Activated T-helper 2 cell treated with anti-CD3 and anti-CD28 coated beads, Interferon-gamma antibody, Interleukin-2, Interleukin-4, amounts not matched to agents 10 μg/mL and 5 μg/mL and 100 μg/mL, durations not matched to agents 14 hours and 24 hours and 36 hours (primary cell): ENCODE measurements at places on chromosomes 1 and 21. TPM values are rescaled to one million over a fixed set of nuclear protein-coding genes. Genes with fewer than 3 reads are reported as not detected.

DNA sequence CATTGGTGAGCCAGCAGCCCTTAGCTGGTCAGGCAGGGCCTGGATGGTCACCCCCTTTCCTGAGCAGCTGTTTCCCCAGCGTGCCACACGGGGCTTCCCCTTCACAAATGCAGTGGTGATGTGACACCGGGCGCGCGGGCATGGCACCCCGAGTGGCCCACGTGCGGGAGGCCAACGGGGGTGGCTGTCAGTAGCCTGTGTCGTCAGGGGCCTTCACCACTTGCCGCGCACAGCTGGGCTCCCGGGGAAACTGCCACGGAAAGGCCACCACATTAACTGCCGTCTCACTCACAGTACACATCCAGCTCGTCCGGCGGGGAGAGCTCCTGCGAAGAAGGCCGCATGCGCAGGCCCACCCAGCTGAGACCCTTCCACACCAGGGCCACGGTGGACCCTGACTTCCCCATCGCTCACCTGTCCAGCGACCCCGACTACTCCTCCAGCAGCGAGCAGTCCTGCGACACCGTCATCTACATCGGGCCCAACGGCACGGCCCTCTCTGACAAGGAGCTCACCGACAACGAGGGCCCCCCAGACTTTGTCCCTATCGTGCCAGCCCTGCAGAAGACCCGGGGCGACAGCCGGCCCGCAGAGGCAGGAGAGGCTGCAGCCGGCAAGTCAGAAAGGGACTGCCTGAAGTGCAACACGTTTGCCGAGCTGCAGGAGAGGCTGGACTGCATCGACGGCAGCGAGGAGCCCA lies 530.5 kb downstream of the KIF26B start:
- H3K36me3 ChIP-seq = no peaks in the 10 kb centered on the region
- no peaks in the 10 kb centered on the region for H3K27me3 ChIP-seq
- H3K4me3 ChIP-seq = no peak overlapping the region

DNA sequence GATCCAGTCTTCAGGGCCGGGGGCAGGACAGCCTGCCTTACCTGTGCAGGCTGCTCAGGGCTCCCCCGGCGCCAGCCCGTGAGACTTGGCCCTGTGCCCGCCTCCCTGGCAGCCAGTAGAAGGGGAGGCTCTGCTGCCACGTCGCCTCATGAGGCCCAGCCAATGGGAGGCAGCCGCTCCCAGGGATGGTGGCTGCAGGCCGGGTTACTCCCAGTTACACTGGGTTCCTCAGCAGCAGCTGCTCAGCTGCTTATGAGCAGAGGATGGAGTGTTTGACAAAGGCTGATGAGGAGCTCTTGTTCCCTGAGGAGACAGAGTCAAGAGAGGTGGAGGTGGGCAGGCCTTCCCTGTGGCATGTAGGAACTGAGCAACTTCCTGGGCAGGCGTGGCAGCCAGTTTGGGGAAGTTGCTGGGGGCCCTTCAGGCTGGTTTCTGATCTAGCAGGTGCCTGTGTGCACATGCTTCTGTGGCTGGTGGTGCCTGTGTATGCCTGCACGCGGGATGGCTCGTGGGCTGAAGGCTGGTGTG lies 5.5 kb downstream of the MFSD2A start:
- peaks cover 37% of the 10 kb centered on the region for H3K4me1 ChIP-seq
- no peaks in the 10 kb centered on the region for H3K27me3 ChIP-seq
- H3K36me3 ChIP-seq = peaks cover 88% of the 10 kb centered on the region
- H3K27ac ChIP-seq = no peak overlapping the region
- DNase-seq = no peak
- peak overlapping the region; percentile 13 for H3K4me3 ChIP-seq

The LCE1F gene
- not detected in 2 replicates for total RNA-seq

DNA sequence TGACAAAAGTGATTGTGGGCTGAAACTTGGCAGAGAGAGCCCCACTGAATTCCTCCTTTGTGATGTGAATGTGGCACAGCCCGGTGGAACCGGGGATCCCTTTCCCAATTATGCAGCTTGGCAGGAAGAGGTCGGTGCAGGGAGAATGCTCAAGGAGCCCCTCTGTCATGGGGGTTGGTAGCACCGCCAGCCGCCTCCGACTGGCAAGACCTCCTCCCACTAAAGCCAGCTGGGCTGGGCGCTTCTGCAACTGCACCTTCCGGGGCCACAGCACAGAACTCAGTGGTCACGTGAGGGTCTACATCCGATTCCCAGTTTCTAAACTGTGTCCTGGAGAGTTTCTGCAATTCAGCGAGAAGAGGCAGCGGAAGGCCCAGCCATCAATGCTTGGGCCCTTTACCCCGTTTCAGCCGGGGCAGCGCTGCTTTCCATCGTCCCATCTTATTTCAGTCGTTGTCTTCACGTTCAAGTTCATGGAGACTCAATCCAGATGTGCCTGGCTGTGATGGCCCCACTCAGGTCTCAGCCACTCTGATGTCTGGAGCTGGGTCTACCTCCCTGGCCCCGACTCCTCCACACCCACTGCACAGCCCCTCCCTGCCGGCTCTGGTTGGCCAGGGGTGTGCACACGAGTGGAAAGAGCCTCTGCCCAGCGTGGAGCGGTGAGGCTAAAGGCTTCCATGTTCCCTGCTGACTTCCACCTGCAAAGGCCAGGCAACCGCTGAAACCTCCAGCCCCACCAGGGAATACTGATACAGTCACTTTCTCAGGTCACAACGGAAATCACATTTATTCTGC lies 39.8 kb upstream of the FHAD1 start:
- H3K27me3 ChIP-seq = peaks cover 10% of the 10 kb centered on the region
- no peak overlapping the region for H3K27ac ChIP-seq
- H3K4me1 ChIP-seq = no peaks in the 10 kb centered on the region
- no peak for DNase-seq

The BLACAT1 gene
- not detected in 2 replicates for total RNA-seq

GRCh38 chr1:1780598-1781525 lies 2.6 kb upstream of the NADK start:
- no peaks in the 10 kb centered on the region for H3K27me3 ChIP-seq
- H3K36me3 ChIP-seq = peaks cover 17% of the 10 kb centered on the region
- DNase-seq = no peak
- H3K4me3 ChIP-seq = peak overlapping the region; percentile 74
- H3K27ac ChIP-seq = peak overlapping the region; percentile 83

GRCh38 chr1:36204347-36204909 lies 19.8 kb upstream of the THRAP3 start:
- H3K4me1 ChIP-seq = peaks cover 9% of the 10 kb centered on the region
- H3K36me3 ChIP-seq = no peaks in the 10 kb centered on the region
- peaks cover 4% of the 10 kb centered on the region for H3K27me3 ChIP-seq
- DNase-seq = no peak
- H3K27ac ChIP-seq = no peak overlapping the region

The MEX3A gene
- 1.2 and 1.6 TPM in 2 replicates for total RNA-seq

The KRTAP21-2 gene
- not detected in 2 replicates for total RNA-seq

- no peak overlapping the region for H3K27ac ChIP-seq
- H3K36me3 ChIP-seq = peaks cover 19% of the 10 kb centered on the region
- no peak for DNase-seq
- peaks cover 23% of the 10 kb centered on the region for H3K4me1 ChIP-seq
Observed at GRCh38 chr1:206637605-206638004, 2.3 kb downstream of the DYRK3 start.

DNA sequence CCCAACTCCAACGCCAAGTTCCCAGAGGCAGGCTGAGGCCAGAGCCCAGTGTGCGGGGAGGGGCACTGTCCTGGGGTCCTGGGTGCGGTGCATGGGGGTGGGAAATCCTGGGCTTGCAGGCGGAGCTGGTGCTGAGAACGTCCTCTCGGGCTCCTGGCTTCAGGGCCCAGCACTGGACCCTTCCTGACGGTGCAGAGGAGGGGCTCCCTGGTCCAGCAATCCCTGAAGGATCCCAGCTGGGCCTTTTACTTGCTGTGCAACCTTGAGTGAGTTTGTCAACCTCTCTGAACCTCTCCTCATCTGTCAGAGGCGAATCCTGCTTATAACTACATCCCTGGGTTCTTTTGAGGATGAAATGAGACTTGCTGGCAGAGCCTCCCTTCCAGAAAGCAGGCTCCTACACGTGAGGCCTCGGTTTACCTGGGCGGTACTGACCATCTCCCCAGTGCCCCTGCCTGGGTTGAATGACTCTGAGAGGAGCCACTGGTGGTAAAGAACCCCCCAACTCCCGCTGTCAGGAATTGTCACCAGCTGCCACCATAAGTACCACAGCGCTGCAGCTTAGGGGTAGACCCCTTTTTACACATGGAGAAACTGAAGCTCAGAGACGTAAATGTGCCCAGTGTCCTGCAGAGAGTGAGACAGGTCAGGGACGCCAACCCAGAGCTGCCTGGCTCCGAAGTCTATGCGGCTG lies 77.3 kb downstream of the DHRS3 start:
- peaks cover 6% of the 10 kb centered on the region for H3K27me3 ChIP-seq
- H3K4me1 ChIP-seq = peaks cover 10% of the 10 kb centered on the region
- peaks cover 18% of the 10 kb centered on the region for H3K36me3 ChIP-seq
- DNase-seq = no peak
- no peak overlapping the region for H3K4me3 ChIP-seq

DNA sequence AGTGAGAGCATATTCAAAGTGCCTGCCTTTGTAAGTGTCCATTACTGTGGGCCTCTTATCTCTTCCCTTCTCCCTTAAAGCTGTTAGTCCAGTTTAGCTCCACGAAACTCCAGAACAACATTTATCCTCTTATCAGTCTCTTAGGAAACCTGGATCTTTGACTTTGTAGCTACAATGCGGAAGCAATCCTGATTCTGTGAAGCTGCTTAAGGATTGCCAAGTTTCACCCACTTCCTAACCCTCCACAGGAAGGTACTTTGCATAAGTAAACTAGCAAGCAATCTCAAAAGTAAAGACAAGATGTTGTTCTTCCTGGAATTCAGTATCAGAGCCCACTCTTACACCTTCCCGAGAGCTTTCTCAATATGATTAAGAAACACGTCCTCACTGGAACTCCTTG lies 164.9 kb upstream of the USP25 start:
- peaks cover 7% of the 10 kb centered on the region for H3K4me1 ChIP-seq
- DNase-seq = no peak
- H3K27me3 ChIP-seq = peaks cover 8% of the 10 kb centered on the region
- no peak overlapping the region for H3K27ac ChIP-seq
- no peaks in the 10 kb centered on the region for H3K36me3 ChIP-seq
- no peak overlapping the region for H3K4me3 ChIP-seq
